ENCODE measurements at places on chromosomes 2 and 18. TPM values are rescaled to one million over a fixed set of nuclear protein-coding genes. Genes with fewer than 3 reads are reported as not detected.

The TNFRSF11A gene
- total RNA-seq = 87.3 TPM

The LCT gene
- total RNA-seq = 0.09 TPM

The CPLX4 gene
- total RNA-seq = not detected

The DNAJC5G gene
- 0.47 TPM for total RNA-seq

The GALR1 gene
- 0.05 TPM for total RNA-seq

All from mucosa of descending colon (tissue), 3 donors.